Vagina (tissue), 2 donors: ENCODE measurements at places on chromosomes 12 and 14.

- no peak for DNase-seq
Measured at GRCh38 chr14:34610101-34610500, 19.8 kb downstream of the SNX6 start.

DNA sequence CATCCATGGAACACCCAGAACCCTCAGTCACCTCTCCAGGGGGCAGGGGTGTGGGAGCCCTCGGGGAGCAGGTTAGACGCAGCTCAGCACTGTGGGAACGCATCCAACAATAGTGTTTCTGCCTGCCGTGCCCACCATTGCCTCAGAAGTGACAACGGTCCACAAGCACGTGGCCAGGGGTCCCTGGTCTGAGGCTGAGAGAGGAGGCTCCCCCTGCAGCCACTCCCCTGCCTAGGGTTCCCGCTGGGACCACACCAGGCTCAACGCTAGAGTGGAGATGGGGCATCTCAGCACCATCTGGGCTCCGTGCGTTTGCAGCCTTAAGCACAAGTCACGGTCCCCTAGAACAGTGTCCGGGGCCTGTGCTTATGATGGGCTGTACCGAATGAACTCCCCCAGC lies 62.7 kb downstream of the TESC start:
- DNase-seq, result no peak

- no peak for DNase-seq
Measured at GRCh38 chr14:65413739-65414045, 1.2 kb downstream of the FUT8 start.

DNA sequence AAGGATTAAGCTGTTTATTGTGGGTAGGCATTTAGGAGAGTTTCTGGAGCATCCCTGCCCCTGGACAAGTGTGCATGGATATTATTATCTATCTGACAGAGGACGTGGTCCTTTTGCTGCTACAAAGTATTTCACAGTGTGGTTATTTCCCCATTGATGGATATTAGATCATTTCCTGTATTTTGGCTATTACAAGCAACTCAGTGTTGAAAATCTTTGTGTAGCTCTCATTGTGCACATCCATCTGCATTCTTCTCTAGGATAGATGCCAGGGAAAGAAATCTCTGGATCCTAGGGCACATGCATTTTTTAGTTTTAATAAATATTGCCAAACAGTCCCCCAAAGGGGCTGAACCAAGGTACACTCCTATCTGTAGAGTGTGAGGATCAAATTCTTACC lies 154.3 kb upstream of the SRRM4 start:
- no peak for DNase-seq

- no peak for DNase-seq
Measured at GRCh38 chr14:75132382-75133086, 5.7 kb upstream of the NEK9 start.

GRCh38 chr12:112496496-112496895 lies 77.7 kb downstream of the PTPN11 start:
- no peak for DNase-seq

GRCh38 chr14:71625891-71626701 lies 306.1 kb upstream of the RGS6 start:
- DNase-seq, result no peak

- no peak for DNase-seq
Measured at GRCh38 chr14:67566908-67567307, 33.2 kb downstream of the PIGH start.

DNA sequence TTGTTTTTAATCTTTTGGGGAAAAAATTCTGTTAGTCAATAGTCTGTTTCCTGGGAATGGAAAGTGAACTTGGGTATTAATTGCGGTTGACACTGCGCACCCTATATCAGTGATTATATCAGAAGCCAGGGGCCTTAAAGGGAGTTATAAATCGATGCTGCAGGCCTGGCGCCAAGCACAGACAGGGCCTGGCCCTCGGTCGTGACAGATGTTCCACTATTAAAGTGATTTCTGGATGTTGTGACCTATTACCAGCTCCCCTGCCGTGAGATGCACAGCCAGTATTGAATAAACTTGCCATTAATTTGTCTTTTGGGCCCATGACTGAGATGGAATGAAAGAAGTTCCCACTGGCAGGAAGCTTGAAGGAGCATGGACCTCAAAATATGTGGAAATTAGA lies 45.1 kb upstream of the KITLG start:
- DNase-seq, result no peak
